ENCODE measurements at places on chromosomes 7 and 10.

DNA sequence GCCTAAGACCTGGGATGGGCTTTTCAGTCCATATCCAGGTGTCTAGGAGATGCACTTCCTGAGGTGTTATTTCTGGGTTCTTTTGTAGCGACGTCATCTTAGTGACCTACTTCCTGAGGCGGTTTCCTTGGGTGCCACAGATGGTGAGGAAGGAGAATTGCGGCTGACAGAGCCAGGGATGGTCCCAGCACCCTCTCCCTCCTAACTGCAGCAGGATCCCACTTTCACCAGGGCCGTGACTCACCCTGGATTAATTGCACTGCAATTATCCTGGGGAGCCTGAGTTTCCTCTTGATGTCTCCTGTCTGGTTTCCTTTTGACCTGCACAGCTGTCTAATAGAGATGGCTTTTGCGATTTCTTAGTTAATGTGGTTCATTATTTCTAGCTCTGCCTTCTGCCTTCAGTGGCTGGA lies 271.7 kb downstream of the TCF7L2 start:
- no peak for DNase-seq

DNA sequence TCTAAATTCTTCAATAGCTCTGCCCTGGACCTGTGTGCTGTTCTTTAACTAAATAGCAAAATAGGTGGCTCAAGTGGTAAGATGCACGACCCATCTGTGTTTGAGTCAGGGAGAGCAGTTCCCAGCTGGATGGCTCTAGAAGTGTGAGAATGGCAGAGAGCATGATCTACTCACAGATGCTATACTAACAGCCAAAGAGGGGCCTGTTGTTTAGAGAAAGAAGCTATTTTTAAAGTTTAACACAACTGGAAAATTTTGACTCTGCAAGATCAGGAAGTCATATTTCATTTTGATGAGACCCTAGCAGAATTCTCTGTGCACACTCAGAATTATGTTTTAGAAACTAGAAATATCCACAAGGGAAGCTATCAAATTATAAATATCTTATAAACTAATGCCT lies 87.4 kb upstream of the PIP4K2A start:
- no peak for DNase-seq

GRCh38 chr7:43838201-43838658 lies 31.1 kb downstream of the MRPS24 start:
- DNase-seq = no peak

- DNase-seq = no peak
These were observed 65.2 kb downstream of the DLG5 start for GRCh38 chr10:77861366-77861765.

GRCh38 chr7:135761751-135762488 lies 13.3 kb upstream of the FAM180A start:
- no peak for DNase-seq

- DNase-seq = no peak
These were observed 36.8 kb downstream of the CUX1 start for GRCh38 chr7:101854084-101854865.

GRCh38 chr10:6009150-6009549 lies 31.8 kb upstream of the IL15RA start:
- DNase-seq = no peak

- DNase-seq = no peak
These were observed 32.6 kb downstream of the EXOC6 start for GRCh38 chr10:92880917-92881316.

- no peak for DNase-seq
These were observed 4.2 kb upstream of the C10orf71 start for GRCh38 chr10:49294731-49295130.

- no peak for DNase-seq
These were observed 307.3 kb downstream of the CRPPA start for GRCh38 chr7:16114071-16114470.

DNA sequence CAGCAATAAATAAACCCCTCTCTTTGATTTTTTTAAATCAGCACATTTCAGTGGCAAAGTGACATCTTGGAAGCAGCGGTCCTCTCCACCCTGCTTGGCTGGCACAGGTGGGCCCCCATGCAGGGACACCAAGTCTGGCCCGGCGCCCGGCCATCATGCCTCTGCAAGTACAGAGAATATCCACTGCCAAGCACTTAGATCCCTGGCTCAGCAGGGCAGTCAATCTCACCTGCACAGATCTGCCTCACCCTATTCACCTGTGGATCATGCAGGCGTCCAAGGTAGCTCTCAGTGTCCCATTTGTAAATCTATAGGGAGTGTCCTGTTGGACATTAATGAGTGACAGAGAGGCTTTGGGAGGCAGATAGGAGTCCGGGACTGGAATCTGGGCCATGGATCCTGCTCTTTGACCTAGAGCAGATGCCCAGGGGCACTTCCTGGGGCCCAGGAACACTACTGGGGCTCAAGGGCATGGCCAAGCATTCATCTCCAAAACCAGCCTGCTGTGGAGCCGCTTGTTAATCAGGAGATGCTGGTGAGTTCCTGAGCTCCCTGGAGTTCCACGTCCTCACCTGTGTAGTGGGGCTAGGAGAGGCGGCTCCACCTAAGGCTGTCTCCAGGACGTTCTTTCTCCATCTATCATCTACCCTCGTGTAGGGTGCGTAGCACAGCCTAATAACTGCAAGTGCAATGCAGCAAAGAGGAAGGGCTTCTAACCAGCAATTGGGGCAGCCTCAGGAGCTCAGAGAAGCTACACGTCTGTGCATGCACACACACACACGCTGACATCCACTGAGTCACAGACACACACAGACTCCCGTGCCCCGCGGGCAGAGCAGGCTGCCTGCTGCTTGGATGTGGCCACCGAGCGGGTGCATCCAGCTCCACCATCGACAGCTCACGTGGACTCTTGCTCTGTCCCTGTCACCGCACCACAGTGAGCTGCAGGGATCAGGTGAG lies 123.6 kb downstream of the OAT start:
- DNase-seq = peak; percentile 7

Measured in NCI-H1092 treated with DMSO at 0.1 percent for 48 hours (cell line).